Retinal pigment epithelial cell (primary cell): ENCODE measurements at places on chromosomes 12 and 14.

GRCh38 chr14:75283162-75283832 is 4.7 kb downstream of the FOS start:
- no peak for DNase-seq

DNA sequence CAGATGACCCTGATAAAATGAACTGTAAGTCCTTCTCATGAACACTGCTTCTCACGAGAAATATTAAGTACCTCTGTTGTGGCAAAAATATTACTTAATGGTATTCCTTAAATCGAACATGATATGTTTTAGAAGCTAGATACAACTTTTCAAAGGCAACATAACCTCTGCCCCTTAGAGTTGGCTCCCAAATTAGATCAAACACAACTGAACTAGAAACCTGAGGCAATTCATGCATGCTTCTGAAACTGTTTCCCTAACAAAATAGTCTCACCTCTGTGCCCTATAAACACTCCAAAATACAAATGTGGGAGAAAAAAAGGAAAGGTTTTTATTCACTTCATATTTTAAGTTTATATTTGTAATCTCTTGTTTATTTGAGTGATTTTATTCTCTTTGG is 121.6 kb downstream of the SLC16A7 start:
- DNase-seq: no peak

- DNase-seq: no peak
These were observed 7.5 kb upstream of the G2E3 start for GRCh38 chr14:30551460-30551859.

DNA sequence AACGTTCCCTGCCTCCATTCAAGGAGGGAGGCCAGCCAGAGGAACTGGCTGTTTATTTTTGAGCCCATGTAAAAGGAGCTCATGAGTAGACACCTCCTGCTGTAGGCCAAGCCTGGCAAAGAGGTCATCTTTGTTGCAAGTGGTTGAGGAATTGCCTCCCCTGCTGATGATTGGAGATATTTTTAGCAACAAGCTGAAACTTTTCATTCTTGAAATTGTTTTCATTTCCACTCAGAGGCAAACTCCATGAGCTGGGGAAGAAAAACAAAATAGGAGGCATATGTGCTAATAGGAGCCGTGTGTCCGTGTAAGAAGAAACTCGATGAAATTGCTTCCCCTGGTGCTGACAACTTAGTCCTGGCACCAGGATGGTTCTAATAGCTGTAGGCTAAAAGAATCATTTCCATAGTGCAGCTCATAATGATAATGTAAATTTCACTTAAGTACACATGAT is 440.1 kb upstream of the FAR2 start:
- peak; percentile 27 for DNase-seq

GRCh38 chr14:79408696-79409095 is 802.6 kb downstream of the DIO2 start:
- DNase-seq: no peak

DNA sequence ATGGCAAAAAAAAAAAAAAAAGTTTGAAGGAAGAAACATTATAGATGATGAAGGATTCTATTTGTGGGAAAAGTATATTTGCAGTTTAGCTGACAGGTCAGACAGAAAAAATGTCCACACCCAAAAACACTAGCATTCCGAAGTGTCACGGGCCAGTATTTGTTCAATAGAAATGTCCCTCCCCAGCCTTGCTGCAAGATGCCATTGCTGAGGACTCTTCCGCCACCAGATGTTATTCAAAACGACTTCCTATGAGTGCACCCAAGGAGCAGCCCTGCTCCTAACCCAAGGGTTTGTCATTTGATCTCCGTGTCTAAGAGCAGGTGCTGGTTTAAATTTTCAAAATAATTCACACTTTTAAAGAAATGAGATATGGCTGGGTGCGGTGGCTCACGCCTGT is 163.1 kb downstream of the GCH1 start:
- no peak for DNase-seq

DNA sequence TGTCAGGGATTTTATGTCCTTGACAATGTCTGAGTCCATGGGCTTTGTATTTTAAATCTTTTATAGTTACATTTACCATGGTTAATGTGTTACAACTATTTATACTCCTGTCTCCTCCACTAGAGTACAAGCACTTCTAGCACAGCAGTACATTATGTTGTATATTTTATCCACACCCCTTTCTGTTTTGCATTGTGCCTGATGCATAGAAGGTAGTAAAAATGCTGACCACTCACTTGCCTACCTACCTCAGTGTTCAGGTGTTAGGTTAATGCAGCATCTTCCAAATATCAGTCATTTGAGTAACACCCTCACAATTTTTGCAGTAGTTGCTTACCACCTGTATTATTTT is 31.1 kb upstream of the SLC38A2 start:
- no peak for DNase-seq

DNA sequence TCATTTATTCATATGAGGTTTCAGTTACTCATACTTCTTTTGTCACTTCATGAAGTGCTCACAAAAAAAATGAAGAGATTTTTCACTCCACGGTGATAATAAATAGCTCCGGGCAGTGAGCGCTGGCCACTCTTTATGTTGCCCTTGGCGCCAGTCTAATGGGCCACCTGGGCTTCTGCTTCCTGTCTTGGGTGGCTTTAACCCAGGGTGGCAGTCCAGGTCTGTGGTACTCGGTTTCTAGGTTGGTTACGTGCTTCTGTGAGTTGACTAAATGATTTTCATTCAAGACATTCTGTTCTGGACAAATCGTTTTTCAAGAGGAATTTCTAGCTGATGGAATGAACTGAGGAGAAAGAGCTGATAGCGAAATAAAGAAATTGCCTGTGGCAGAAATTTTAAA is 34.6 kb upstream of the NID2 start:
- no peak for DNase-seq

- no peak for DNase-seq
These were observed 139.6 kb downstream of the PRKD1 start for GRCh38 chr14:29788093-29788492.

DNA sequence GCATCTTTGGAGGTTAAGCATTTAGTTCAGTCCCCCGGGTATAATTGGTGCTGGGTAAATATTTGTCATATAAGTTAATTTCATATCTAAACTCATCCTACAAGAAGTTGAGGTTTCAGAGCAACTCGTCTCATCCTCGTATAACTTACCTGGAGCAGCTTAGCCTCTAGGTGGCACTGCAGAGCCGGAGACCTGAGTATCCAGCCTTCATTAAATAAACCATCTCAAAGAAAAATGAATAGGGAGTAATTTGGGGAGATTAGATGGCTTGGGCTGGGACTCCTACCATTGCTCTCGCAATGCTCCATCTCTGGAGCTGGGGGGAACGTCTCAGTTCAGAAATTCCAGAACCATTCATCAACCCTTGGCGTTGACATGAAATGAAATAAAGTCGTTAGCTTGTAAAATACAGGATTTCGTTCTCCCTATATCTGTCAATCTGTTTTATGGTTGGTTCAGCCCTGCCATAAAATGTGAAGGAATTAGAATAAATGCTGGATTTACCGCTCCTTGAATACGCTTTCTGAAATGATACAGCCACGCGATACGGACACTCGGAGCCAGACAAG is 122.9 kb upstream of the TMEM132D start:
- no peak for DNase-seq

DNA sequence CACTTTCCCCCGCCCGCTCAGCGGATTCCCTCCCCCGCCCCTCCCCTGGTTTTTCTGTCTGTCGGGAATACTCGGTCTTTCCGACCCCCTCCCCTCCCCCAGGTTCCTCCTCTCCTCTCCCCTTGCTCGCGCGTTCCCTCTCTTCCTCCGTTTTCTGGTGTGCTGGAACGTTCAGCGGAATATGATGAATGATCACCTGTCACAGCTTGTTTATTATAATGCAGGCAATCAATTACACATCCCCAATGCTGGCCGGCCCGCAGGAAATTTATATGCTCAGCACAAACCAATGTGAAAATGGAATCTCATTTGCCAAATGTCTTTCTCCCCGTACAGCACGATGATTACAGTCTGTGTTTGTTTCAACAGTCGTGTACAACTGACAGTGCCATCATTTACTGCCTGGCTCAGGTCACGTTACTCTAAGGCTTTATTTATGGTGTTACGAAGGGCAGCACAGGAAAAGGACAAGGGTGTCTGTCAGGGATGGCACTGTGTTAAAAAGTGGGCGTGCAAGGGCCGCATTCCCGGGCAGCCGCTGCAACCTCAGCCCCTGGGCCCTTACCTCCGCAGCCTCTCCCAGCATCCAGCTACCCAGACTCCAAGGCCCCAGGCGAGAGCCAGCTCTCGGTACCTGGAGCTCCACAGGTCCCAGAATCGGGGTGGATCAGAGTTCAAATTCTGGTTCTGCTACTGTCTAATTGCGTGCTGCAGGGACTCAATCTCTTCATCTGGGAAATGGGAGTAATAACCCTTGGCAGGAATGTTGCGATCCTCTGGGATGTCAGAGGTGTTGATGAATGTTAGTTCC is 24.7 kb upstream of the MAP1LC3B2 start:
- DNase-seq: no peak

DNA sequence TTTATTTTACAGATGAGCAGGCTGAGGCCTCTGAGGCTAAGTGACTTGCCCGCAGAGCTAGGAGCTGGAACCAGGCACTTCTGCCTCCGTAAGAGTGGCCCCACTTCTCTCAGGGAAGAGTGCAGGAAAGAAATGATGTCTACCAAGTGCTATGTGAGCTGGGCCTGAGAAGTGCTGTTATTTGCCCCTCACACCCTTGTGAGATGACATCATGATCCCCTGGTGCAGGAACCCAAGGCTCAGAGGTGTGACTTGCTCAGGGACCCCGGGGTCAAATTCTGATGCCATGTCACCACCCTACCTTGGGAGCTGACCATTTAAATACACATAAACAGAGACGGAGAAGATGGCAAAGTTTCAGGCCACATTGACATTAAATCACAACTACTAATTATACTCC is 63.7 kb upstream of the DDX11 start:
- DNase-seq: no peak

DNA sequence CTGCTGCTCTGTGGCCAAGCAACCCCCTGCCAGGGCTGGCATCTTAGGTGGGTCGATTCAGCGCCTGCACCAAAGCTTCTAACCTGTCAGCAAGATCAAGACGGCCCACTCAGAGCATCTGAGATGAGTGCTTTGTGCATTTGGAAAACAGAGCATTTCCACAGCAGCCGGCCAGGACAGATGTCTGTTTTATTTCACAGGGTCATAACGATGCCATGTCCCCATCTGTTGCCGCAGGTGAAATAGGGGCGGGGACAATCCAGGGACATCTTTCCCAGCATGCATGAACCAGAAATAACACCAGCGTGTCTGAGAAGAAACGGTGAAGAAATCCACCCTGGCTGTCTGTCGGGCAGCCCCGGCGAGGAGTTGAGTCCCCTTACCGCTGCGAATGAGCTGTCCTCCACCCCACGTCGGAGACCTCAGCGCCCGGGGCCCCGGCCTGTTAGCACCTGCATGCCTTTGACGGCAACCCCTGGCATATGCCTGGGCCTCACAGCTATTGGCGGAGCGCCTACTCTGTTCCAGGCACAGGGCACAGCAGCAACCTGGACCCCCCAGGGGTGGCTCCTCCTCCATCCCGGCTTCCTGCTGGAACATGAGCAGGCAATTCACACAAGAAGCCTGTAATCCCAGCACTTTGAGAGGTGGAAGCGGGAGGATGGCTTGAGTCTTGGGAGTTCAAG is 30.6 kb upstream of the ULK1 start:
- no peak for DNase-seq

- no peak for DNase-seq
These were observed at the start of gene DBX2 for GRCh38 chr12:45050751-45051571. TSS of gene DBX2 (minus strand) at chr12:45051099. CDS start at chr12:45050927, 172 bp downstream.

GRCh38 chr14:63773504-63773903 is 45.6 kb upstream of the SGPP1 start:
- no peak for DNase-seq

GRCh38 chr12:57089271-57090245 is 644 bp downstream of the NAB2 start:
- DNase-seq: no peak

GRCh38 chr12:122460061-122460460 is 37.6 kb upstream of the CLIP1 start:
- DNase-seq: no peak

DNA sequence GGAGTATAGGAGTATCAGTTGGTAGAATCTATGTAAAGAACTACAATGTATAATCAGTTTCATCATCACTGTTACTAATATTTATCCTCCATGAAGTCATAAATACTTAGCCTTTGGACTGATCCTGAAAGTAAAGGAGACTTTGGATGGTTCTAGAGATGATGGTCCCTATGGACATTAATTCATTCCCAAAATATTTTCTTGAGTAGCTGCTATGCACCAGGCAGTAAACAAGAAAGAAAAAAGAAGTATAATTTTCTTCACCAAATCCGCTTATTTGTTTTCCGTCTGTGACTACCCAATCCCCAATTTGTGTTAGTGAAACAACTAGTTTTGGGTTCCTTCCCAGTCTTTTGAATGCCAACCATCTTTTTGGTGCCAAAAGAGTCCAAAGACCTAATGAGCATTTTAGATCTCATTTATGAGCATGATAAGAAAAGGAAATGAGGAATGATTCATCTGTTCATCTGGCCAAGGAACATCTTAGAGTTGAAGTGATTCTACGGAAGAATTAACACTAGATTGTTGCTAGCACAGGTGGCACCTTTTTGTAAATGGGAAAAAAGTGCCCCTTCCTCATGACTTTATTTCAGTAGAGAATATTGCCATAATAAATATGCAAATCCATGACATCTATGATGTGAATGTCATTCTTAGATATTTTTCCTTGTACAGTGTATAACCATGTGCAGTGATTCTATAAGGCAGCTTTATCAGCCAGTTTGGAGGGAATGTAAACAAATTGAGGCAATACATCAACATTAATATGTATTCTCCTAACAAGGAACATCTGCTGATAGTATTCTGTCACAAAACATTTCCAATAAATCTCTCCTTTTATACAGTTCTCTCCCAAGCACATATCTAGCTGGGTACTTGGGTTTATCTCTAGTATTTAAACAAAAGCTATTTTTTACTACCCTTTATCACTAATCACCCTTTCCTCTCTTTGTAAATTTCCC is 85.1 kb upstream of the CCDC91 start:
- no peak for DNase-seq
